ENCODE measurements at places on chromosomes 5 and 9. TPM values are rescaled to one million over a fixed set of nuclear protein-coding genes. Genes with fewer than 3 reads are reported as not detected.

Gene SNCAIP
- 0.22 TPM for total RNA-seq

GRCh38 chr5:79577693-79578092 lies 34.5 kb upstream of the TENT2 start:
- no peak for DNase-seq

DNA sequence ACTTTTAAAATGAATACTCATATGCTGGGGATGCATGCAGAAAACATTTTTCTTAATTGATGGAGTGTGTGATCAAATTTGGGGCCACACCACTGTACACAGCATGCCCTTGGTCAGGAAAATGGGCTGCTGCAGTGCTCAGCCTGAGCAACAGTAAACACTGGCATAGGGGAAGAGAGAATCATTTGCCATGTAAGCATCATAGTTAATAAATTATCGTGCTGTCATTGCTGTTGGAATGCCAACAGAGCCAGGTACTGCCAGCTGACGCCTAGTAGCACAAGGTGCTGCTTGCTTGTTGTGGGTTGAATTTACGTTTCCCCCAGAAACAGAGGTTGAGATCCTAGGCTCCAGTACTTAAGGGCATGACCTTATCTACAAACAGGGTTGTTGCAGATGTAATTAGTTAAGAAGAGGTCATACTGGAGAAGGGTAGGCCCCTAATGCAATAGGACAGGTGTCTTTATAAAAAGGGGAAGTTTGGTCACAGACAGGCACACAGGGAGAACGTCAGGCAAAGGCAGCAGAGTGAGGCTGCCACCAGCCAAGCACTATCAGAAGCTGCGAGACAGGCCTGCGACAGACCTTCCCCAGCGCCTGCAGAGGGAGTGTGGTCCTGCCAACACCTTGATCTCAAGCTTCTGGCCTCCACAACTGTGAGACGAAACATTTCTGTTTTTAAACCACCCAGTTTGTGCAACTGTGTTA lies 25.3 kb downstream of the DAP start:
- DNase-seq: no peak

Gene MYOZ3
- 4.8 TPM for total RNA-seq

GRCh38 chr5:172144931-172145869 lies 42.8 kb downstream of the STK10 start:
- no peak for DNase-seq

DNA sequence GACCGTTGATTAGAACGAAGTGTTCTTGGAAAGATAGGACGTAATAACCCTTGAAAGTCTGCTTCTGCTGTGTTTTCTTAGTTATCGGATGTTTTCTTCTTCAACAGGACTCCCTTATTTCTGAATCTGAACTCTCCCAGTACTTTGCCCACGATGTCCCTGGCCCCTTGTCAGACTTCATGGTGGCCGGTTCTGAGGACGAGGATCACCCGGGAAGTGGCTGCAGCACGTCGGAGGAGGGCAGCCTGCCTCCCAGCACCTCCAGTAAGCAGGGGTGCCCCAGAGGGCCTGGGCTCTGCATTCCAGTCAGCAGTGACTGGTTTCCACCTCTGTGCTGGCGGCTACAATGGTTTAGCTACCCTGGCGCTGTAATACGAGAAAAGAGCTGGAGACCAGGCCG lies 102.1 kb downstream of the GOLPH3 start:
- no peak for DNase-seq

Gene PCDHGA12
- total RNA-seq: 2.0 TPM

GRCh38 chr5:63700241-63700640 lies 262.0 kb downstream of the HTR1A start:
- DNase-seq: no peak

- no peak for DNase-seq
Observed at GRCh38 chr9:100838857-100839256, 189.7 kb upstream of the PLPPR1 start.

DNA sequence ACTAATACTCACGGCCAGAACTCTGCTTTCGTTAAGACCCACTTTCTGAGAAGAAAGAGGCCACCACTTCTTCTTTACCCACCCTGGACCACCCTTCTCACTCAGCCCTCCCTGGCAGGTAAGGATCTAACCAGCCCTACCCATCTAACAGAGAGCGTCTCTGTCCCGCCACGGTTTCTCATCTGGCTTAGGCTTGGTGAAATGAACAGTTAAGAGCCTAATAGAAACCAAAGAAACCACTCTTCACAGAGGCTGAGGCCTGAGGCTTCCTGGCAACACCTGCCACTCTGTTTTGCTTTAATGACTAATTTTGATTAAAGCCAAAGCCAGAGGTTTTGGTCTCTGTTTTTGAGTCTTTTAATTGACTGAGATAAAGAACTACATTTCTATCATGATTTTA lies 354.1 kb upstream of the SLC30A5 start:
- DNase-seq: no peak

GRCh38 chr9:118809160-118809625 lies 560.0 kb downstream of the BRINP1 start:
- no peak for DNase-seq

Gene TRIM7
- total RNA-seq: 58.4 TPM

DNA sequence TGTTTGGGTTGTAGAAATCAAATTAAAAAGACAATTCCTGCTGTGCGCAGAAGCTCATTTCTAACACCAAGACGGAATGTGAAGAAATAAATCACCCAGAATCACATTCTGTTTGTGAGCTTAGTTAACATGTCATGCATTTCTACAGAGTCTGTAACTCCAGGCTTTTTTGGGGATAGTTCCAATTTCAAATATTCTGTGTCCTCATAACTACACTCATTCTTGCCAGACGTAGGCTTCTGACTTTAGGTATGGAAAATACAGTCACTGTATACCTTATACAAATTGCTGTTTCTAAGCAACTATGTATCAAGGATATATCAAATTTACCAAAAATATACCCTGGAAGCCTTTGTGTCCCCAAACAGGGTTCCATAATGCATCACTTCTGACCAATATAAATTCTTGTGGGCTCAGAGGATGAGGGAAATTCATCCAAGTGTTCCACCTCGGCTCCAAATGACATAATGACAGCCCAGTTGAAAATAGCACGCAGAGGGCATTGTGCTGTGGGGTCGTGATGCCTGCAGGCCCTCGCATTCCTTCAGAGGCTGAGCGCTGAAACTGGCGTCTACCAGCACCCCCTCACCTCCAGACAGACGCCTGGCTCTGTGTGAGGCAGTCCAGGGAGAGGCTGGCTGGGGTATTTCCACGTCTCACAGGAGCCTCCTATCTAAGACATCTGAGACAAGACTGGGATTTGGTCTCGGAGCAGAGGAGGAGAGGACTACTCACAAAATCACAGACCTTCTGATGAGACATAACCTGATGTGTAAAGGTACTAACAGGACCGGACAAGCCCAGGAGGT lies 79.8 kb downstream of the KLF4 start:
- DNase-seq: no peak

DNA sequence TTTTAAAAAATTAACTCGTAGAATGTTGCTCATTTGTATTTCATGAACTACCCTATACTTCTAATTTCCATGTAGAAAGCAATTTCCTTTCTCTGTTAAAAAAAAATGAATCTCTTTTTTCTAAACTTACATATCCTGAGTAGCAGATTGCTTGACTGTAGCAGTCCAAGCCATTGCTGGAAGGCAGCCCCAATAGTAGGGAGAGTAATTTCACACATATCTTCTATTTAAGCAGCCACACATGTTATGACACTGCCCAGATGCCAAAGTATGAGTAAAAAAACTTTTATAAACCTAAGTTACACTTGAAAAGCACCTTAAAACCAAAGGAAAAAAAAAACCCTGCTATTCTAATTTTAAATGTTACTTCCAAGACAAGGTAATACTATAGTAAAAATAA lies 69.6 kb downstream of the FBXL17 start:
- no peak for DNase-seq

GRCh38 chr9:131755541-131756198 lies 15.8 kb upstream of the RAPGEF1 start:
- DNase-seq: peak; percentile 53

Gene LRRC19
- not detected for total RNA-seq

All from gastrocnemius medialis (tissue), 4 donors.